ENCODE measurements at places on chromosomes 5 and 9.

- DNase-seq, result no peak
Observed at GRCh38 chr5:43985411-43985810, 382.4 kb downstream of the NNT start.

DNA sequence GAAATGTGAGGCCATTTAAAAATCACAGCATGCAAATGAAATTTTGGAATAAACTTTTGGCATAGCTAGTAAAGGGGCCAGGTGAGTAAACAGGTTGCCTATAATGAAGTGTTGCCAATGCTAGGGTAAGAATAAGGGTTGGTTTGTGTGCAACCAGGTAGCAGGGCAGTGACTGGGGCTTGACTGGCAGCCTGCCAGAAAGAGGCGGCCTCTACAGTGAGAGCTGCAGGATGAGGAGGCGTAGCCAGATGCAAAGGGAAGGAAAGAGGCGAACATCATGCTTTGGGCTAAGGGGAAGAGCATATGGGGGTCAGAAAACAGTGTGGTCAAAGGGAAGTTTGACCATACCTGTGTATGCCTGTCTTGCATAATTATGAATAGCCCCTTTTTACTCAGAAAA is 70.6 kb downstream of the MAST4 start:
- no peak for DNase-seq

DNA sequence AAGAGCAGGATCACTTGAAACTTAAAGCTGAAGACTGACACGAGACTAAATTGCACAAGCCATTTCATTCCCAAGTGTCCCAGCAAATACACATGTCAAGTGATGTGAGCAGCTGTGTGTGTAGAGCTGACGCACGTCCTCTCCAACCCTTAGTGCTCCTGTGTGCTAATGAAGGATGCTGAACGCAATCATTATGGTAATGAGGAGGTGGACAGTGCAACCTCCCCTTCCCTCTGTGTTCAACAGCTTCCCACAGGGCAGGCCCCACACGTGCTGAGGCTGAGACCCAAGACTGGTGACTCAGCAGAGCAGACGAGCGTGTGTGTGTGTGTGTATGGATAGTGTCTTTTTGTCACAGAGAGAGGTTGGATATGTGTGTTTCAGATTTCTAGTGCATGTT is 702.1 kb downstream of the SEMA5A start:
- no peak for DNase-seq

- DNase-seq, result peak; percentile 88
Observed at GRCh38 chr9:35604578-35605350, at the start of gene TESK1. TESK1 (plus strand) TSS chr9:35605262; CDS start chr9:35605620, 358 bp downstream.

- DNase-seq, result no peak
Observed at GRCh38 chr5:16902846-16903245, 33.2 kb downstream of the MYO10 start.

DNA sequence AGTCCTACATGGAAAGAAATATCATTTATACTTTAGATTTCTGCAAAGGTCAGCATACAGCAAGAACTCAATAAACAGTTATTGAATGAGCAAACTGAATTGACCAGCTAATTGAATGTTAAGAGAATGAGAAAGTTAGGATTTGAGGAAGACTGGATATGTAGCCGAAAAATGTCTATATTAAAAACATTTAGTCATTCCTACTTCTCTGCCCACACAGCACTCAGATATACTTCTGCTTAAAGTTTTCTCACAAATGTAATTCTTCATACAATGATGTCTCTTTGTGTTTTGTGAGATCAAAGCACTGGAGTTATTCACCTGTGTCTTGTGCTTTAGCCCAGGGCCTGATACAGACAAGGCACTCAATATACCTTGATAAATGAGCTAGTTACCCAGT is 188.6 kb downstream of the PARP8 start:
- no peak for DNase-seq

- DNase-seq, result no peak
Observed at GRCh38 chr5:65262096-65262495, 219.6 kb downstream of the ADAMTS6 start.

GRCh38 chr9:6811436-6811835 is 53.7 kb downstream of the KDM4C start:
- DNase-seq, result no peak

DNA sequence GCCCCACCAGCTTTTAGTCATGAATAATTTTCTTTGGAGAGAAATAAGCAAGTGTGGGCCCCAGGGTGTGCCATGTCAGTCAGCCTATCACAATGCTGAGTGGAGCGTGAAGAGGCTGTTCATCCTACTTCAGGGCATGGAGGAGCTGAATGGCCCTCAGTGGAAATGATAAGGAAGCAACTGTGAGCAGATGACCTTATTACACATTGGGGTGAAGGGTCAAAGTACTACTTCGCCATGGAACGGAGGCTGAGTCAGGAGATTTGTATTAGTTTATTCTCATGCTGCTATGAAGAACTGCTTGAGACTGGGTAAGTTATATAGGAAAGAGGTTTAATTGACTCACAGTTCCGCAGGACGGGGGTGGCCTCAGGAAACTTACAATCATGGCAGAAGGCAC is 231.0 kb upstream of the ADAMTS16 start:
- DNase-seq, result no peak

- peak; percentile 90 for DNase-seq
Observed at GRCh38 chr9:109640580-109641371, 139.2 kb upstream of the PALM2AKAP2 start.

GRCh38 chr5:139903795-139904565 is 108.4 kb downstream of the PSD2 start:
- peak; percentile 70 for DNase-seq

- DNase-seq, result peak; percentile 36
Observed at GRCh38 chr9:19201899-19202891, 28.3 kb upstream of the DENND4C start.

GRCh38 chr9:5089737-5090136 is 95.7 kb downstream of the INSL6 start:
- no peak for DNase-seq

GRCh38 chr5:126446498-126447224 is 23.5 kb downstream of the GRAMD2B start:
- DNase-seq, result no peak

All from nephron progenitor cell (in vitro differentiated cells).